ENCODE measurements at places on chromosomes 3 and 15.

DNA sequence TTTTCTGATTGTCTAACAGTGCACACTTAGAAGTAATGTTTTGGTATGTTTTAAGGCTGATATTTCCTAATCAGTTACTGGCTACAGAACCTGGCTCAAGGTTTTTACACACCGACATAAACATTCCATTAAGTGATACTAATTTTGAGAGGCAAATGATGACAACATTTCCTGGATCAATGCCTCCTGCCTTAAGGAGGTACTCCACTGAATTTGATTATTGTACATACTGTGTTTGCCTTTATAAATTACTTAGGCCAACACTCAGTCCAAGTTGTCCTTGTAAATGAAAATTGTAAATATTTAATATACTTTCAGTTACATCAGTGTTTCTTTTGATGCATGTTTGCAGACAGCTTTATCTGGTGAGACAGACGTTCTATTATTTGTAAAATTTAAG lies 24.2 kb upstream of the LXN start:
- DNase-seq = no peak

DNA sequence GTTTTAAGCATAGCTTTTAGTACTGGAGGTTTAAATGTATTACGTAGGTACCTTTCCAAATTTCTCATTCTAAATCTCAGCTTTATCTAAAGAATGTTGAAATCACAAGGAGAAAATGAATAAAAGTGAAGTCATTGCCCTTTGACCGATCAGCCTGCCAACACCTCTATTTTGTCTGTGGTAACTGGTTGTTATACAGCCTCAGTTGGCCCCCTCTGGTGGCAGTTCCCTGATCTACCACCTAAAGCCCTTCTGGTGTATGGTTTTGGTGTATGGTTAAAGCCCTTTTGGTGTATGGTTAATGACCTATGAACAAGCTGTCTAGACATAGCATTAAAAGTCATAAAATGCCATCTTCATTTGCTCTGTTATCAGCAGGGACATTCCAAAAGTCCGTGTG lies 378.2 kb upstream of the AZI2 start:
- no peak for DNase-seq

- no peak for DNase-seq
Measured at GRCh38 chr3:196431181-196432136, 768 bp downstream of the UBXN7 start.

- DNase-seq = no peak
Measured at GRCh38 chr3:172094621-172095557, 55.5 kb downstream of the FNDC3B start.

GRCh38 chr15:62593681-62594399 lies 428.8 kb upstream of the C2CD4B start:
- DNase-seq = no peak

DNA sequence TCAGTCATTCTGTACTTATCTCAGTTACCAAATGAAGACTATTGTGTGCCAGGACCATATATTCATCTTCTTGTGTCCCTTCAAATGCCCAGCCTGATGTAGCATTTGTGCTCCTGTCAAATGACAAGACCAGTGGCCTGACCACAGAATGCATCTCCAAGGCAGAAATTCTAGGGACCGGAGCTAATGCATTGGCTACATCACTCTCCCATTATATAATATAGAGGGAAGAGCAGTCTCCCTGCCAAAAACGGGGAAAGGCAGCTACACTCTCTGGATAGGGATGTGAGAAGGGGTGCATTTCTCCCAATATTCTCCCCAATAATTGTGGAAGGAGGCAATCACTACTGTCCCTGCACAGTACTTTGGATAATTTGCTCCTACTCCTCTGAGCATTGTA lies 312.0 kb downstream of the EPHB1 start:
- DNase-seq = no peak

DNA sequence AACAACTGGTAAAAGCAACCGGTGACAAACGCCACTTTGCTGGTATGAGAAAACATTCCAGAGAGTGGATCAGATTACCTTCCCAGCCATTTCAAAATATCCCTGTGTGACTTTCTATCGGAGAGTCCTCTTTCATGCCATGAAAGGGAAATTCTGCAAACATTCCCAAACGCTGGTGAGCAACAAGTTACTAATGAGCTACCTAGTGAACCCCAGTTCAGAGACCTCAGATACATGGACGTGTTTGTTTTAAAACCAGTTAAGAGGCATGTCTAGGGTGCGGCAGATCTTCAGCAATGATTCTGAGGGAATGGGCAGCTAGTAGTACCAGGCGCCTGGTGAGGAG lies 418.2 kb upstream of the NR2F2 start:
- no peak for DNase-seq

DNA sequence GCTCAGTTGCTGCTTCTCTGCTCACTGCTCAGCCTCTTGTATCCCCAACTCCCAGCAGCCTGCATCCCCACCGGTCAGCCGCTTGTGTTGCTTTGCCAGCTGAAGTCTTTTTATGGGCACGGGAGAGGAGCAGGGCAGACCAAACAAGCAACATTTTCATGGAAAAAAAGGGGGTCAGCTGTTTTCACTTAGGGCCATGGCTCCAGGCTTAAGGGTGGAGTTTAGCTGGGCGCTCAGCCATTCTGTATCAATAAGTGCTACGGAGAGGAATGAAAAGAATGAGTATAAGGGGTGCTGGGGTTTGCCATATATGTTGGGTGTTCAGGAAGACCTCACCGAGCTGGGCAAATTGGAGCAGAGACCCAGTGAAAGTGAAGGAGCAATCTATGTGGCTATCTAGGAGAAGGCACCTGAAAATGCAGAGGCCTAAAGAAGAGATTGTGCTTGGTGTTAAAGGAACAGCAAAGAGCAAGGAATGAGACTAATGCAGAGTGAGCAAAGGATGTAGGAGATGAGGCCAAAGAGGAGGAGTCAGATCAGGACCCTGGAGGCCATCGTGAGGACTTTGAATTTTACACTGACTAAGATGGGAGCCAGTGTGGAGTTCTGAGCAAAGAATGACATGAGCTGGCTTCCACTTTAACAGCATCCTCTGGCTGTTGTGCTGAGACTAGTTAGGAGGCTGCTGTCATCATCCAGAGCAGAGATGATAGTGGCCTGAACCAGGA lies 16.6 kb upstream of the IREB2 start:
- DNase-seq = no peak

DNA sequence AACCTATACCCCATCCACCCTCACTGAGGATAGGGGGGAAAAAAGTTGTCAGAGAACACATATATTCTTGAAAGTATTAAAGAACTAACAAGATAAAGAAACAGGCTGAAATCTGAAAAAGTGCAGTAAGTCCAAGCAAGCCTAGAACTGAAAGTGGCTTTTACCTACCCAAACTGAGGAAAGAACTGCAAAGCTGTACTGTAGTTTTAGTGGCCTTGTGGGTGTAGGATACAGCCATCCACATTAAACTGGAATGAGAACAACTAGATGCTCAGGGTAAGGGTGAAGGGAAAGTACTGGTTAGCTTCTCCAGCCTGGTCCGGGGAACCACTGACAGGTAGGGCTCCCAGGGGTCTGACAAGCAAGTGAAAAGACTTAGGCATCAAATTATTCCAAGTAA lies 10.1 kb downstream of the UBP1 start:
- no peak for DNase-seq

DNA sequence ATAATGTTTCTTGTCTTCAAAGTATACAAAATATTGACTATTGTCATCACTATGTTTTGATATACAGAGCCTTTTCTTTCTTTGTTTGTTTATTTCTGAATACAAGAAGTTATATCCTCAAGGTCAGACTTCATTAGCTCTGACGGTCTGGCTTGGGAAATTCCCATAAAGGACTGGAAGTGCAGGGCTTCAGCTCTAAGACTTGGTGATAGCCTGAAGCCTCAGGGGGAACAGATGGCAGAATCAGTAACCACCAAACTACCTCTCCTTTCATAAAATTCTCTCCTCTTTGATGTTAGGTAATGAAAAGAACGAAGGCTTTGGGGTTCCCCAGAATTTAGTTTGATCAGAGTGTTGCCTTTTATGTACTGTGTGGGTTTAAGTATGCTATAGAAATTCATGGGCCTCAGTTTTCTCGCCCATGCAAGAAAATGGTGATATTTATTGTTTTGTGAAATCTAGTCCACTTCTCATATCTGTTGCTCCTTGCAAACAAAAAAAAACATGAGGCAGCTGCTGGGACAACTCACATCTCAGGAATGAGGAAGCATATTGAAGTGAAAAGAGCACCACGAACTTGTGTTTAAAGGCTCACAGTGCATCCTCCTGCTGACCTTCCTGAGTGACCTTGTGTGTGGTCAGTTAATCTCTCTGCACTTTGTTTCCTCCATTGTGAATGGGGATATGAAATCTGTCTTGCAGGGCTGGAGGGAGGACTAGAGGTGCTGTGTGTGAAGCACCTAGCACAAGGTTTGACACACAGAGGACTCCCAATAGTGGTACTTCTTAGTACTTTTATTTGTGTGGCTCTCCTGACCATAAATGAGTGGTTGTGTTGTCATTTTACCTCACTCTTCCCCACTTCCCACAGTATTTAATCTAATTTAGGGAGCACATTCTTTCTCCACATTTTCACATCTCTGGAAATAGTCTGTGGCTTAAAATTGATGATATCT lies 569.8 kb upstream of the IL12A start:
- no peak for DNase-seq

GRCh38 chr15:74958908-74959585 lies 2.5 kb upstream of the RPP25 start:
- DNase-seq = no peak

- DNase-seq = no peak
Measured at GRCh38 chr3:13932578-13933295, 52.9 kb upstream of the WNT7A start.

- DNase-seq = no peak
Measured at GRCh38 chr15:41926185-41927056, 32.6 kb upstream of the SPTBN5 start.

GRCh38 chr3:61136191-61136590 lies 115.1 kb downstream of the FHIT start:
- DNase-seq = no peak

DNA sequence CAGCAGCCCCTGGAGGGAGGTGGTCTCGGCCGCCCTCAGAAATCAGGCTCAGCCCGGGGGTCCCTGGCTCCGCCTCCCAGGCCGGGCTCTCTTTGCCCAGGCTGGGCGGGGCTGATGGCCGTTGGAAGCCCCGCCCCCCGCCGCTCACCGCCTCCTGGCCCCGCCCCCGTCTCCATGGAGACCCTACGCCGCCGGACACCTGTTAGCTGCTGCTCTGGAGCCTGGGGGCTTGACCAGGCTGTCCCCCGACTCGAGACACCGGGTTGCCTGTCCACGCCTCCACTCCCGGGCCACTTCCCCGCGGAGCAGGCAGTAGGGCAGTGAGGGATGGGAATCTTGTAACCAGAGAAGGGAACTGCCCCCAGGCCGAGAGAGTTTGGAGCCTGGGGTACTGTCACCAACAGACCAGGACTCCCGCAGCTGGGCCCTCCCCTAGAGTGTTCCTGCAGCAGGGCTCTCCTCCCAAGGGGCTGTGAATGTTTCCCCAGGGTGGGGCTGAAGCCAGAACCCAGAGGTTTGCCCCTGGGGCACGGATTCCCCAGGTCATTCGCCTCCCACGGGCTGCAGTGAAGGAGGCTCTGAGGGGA lies 27.8 kb upstream of the RPL32 start:
- no peak for DNase-seq

GRCh38 chr3:128503164-128503651 lies 10.2 kb upstream of the GATA2 start:
- no peak for DNase-seq

DNA sequence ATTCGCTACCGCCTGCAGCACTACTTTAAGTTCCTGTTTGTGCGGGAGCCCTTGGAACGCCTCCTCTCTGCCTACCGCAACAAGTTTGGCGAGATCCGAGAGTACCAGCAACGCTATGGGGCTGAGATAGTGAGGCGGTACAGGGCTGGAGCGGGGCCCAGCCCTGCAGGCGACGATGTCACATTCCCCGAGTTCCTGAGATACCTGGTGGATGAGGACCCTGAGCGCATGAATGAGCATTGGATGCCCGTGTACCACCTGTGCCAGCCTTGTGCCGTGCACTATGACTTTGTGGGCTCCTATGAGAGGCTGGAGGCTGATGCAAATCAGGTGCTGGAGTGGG lies 995 bp downstream of the CHST14 start:
- no peak for DNase-seq

GRCh38 chr15:95591886-95592285 lies 738.6 kb upstream of the NR2F2 start:
- DNase-seq = no peak

DNA sequence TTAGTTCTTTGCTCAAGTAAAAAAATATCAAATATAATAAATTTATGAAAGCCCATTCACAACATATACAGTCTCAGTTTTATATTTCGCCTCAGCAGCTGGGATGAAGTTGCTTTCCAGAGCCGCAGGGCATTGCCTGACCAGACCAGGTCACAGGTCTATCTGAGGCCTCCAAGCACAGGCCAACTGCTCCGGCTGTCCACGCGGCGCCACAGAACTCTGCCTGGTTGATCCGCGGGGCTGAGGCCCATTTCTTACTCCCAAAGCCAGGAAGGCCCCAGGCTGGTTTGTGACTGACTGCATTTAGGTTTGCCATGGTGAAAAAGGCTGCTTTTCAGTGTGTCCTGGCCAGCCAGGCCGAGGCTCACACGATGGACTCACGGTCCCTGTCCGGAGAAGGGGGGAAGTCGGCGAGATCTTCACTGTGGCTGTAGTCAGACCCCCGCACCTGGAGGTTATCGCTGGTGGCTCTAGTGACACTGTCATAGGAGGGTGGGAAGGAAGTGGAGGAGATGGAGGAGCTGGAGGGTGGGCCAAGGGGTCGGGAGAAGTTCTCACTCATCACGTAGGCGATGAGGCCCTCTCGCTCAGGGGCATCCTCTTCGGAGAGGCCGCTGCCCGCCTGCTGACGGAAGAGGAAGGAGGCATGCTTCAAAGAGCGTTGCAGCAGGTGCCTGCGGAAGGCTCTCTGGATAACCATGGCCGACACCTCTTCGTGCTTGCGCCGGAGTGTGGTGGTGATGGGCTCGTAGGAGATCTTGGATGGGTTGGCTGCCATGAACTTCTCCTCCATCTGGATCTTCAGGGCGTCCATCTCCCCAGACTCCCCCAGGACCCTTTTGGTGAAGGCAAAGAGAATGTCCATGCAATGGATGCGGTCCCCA lies 54.1 kb downstream of the EXOG start:
- DNase-seq = no peak

GRCh38 chr3:143294188-143294587 lies 174.6 kb downstream of the CHST2 start:
- no peak for DNase-seq

DNA sequence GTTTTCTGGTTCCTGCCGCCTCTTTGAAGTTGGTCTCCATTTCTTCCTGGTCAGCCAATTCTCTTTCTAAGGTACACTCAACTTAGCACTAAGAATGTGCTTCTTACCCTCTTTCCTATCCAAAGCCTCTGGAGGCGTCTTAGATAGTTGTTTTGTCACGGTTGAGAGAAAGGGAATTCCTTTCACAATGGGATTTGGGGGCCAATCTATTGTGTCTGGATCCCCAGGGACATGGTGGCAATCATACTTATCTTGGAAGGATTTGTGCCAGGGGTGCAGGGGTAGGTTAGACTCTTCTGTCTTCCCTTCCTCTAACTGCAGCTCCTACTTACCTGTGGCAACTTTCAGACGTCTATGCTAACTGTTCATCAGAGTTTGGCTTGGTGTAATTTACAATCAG lies 287.1 kb downstream of the SOX2 start:
- DNase-seq = no peak

Measured in stimulated activated CD4-positive, alpha-beta T cell treated with anti-CD3 and anti-CD28 coated beads, Interleukin-1b, Interleukin-23, amount 100 ng/mL, for 1 hour (primary cell).